Epithelial cell of proximal tubule (primary cell): ENCODE measurements at places on chromosomes 2 and 18. TPM values are rescaled to one million over a fixed set of nuclear protein-coding genes. Genes with fewer than 3 reads are reported as not detected.
A peak's percentile ranks its signal among the peaks of the same experiment; 100 is the strongest.

DNA sequence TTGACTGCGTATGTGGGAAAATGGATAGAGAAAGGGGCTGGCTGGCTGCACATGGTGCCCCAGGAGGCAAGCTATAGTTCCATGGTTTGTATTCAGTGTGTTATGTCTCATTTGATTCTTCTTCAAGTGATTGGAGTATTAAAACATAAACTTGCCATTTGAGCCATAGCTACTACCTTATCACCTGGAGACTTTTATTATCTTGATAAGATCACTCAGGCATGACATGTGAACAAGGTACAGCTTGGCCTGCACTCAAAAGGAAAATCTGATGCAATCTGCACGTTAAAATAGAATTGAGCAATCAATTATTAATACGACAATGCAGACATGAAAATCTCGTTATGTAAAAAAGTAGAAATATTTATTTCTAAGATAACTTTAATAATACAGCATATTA, 116.9 kb downstream of the RND3 start:
- no peak for DNase-seq

GRCh38 chr18:70464343-70465114, 175.7 kb downstream of the SOCS6 start:
- DNase-seq: peak; percentile 7

- DNase-seq: peak; percentile 41
Observed at GRCh38 chr2:224142397-224143312, 103.6 kb upstream of the SERPINE2 start.

DNA sequence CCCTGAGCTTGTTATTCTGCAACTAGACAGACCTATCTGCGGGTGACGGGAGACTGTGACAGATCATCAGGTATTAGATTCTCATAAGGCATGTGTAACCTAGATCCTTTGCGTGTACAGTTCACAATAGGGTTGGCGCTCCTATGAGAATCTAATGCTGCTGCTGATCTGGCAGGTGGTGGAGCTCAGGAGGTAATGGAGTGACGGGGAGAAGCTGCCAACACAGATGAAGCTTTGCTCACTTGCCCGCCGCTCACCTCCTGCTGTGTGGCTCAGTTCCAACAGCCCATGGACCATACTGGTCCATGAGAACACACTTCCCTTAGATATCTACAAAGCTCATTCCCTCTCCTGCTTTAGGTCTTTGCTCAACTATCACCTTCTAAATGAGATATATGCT, 198.2 kb upstream of the SMAD7 start:
- DNase-seq: no peak

GRCh38 chr2:15133461-15133860, 427.7 kb downstream of the NBAS start:
- no peak for DNase-seq

- DNase-seq: no peak
Observed at GRCh38 chr2:204931562-204931961, 386.3 kb downstream of the PARD3B start.

DNA sequence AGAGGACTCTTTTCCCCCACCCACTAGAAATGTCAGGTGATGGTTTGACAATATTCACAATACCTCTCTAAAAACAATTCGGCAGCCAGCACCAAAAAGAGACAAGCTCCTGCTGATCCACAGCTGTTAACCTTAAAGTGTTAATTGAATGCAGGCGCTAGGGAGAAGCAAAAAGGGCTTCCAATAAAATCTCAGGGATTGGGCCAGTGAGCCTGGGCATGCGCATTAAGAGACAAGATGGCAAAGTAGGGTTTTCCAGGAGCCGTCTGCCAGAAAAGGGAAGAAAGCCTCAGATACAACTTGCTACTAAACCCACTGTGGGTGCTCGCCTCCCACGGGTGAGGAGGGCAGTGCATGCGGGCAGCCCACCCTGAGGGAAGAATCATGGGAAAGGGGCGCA, 98.8 kb downstream of the HS6ST1 start:
- no peak for DNase-seq

DNA sequence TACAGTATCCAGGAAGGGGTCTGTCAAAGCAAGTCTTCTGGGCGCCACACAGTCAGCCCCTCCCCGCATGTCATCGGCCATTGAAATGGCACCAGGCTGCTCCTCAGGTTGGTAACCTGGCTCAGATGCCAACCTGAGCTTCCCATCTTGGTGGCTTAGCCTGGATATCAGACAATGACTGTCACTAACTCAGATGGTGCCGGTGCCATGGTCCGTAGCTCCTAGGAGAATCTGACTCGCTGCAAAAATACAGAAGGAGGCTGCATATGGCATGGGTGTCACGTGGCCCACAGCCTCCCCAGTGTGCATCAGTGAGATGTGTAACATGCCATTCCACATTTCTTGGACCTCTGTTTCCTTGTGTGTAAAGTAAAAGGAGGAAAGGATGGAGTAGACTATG, 3.2 kb downstream of the NOSTRIN start:
- DNase-seq: no peak

GRCh38 chr2:22055784-22056620, 932.2 kb downstream of the TDRD15 start:
- DNase-seq: no peak

DNA sequence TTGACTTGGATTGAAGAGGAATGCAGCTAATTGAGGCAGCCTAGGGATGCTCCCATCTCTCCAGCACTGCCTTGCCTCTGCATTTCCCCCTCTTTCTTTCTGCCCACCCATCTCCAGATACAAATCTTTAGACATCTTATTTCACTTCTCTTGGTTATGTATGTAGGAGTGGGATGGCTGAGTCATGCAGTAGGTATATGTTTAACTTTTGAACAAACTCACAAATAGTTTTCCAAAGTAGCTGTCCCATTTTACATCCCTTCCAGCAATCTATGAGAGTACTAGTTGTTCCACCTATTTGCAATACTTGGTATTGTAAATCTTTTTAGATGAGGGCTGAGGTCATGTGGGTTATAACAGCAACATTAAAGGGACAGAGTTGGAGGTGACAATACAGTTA, 329.9 kb downstream of the DYSF start:
- no peak for DNase-seq

GRCh38 chr18:3689986-3690763, 240.2 kb downstream of the TGIF1 start:
- DNase-seq: no peak

The B3GNT7 gene
- total RNA-seq: 10.7 and 13.7 TPM in 2 replicates

The ANKRD30BL gene
- total RNA-seq: not detected in 2 replicates

The FBXO48 gene
- total RNA-seq: 0.94 and 1.5 TPM in 2 replicates

The RAD51AP2 gene
- total RNA-seq: not detected in 2 replicates

The TRIP12 gene
- 84.1 and 96.7 TPM in 2 replicates for total RNA-seq
